Kidney (tissue), 22 donors: ENCODE measurements at places on chromosomes 16 and 17. TPM values are rescaled to one million over a fixed set of nuclear protein-coding genes. Genes with fewer than 3 reads are reported as not detected.

- DNase-seq: no peak
These were observed 271.1 kb upstream of the CDH11 start for GRCh38 chr16:65392806-65393565.

DNA sequence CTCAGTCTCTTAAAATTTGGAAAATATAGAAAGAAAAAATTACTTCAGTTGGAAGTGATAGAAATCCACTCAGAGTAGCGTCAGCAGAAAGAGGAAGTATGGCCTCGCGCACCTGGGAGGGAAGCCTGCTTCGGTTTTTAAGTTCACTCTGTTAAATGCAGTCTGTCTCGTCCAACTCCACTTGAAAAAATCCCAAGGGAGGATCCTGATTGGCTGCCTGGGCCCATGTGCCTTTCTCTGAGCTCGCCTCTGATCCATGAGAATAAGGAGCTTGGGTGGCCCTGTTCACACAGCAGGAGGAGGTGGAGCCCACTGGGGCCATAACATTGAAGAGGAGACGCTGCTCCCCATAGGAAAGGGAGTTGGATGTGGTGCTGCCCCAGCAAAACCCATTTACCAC is 40.7 kb downstream of the DNAJA2 start:
- DNase-seq: peak; percentile 24

GRCh38 chr16:82033006-82033405 is 2.0 kb upstream of the HSD17B2 start:
- DNase-seq: no peak

DNA sequence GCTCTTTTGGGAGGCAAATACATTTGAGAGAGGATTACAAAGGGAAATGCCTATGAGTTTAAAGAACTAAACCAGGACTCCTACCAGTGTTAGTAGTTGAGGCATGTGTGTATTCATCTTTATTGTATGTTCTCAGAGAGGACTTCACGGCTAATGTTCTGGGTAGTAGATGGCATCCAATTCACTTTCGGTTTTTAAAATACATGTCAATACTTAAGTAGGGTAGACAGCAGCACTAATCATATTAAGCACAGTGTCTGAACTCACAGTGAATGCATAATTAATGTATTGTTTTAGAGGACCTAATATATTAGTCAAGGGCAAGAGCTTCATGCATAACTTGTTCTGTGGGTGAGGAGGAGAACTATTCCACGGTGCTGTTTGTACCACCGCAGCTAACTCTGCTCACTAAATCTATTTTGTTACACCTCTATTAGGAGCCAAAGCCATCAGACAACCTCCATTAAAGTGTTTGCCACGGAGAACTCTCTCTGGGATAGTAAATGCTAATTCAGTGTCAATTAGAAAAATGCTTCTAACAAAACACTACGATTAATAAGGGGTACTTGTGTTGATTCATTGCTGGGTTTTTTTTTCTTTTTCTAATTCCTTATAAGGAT is 56.3 kb downstream of the COX10 start:
- DNase-seq: no peak

DNA sequence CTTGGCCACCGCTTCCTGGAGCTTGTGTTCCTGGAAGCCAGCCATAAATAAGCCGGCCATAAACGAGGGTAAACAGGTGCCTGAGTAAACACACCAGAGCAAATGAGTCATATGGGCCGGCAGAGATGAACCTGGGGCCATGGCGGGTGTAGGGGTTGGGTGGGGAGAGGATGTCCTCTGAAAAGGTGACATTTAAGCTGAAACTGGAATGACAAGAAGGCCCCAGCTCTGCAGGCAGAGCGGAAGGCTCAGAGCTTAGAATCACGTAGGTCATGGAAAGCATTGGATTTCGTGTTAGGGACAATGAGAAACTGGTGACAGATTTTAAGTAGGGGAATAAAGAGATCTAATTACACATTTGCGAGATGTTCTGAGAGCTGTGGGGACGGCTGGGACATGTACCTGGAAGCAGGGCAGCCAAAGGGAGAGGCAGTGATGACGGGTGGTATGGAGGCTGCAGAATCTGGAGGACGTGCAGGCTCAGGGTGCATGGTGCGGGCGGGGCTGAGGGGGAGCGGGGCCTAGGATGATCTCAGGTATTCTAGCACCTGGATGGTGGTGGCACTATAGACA is 8.1 kb upstream of the DNASE1 start:
- peak; percentile 44 for DNase-seq

DNA sequence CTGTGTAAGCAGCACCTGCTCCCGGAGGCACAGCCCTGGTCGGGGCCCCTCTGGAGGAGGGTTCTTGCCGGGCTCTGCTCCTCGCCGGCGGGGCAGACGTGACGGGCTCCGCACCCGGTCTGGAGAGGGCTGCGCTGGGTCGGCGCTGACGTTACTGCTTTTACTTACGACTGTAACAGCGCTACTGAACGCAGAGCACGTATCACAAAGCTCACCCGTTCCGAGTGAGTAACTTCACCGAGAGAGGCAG is 1.3 kb upstream of the RAB40C start:
- DNase-seq: peak; percentile 72

DNA sequence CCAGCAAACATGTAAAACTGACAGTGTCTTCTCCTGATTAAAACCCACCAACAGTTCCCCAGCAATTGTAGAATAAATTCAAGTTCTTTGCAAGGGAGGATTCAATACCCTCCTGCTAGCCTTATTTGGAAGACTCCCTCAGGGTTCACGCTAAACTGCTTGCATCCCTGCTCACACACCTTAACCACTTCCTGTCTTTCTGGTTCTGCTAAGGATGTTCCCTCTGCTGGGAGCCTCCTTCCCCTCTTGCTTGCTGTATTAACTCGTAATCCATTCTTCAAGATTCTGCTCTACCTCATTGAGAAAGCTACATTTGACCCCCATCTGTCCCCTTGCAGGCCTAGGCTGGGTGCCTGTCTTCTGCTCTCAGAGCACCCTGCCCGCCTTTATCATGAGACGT is 2.3 kb upstream of the SHISA6 start:
- no peak for DNase-seq

The TP53TG3D gene
- total RNA-seq: not detected

The WFDC1 gene
- total RNA-seq: 11.1 TPM
